Cerebellar nuclear complex (tissue), 1 donor: ENCODE measurements at places on chromosomes 2 and 18.

- DNase-seq = no peak
Observed at GRCh38 chr2:72744049-72744448, 81.8 kb downstream of the EXOC6B start.

GRCh38 chr2:3606370-3607201 is 11.7 kb downstream of the COLEC11 start:
- no peak for DNase-seq

GRCh38 chr2:99675130-99675661 is 185.4 kb upstream of the REV1 start:
- no peak for DNase-seq

DNA sequence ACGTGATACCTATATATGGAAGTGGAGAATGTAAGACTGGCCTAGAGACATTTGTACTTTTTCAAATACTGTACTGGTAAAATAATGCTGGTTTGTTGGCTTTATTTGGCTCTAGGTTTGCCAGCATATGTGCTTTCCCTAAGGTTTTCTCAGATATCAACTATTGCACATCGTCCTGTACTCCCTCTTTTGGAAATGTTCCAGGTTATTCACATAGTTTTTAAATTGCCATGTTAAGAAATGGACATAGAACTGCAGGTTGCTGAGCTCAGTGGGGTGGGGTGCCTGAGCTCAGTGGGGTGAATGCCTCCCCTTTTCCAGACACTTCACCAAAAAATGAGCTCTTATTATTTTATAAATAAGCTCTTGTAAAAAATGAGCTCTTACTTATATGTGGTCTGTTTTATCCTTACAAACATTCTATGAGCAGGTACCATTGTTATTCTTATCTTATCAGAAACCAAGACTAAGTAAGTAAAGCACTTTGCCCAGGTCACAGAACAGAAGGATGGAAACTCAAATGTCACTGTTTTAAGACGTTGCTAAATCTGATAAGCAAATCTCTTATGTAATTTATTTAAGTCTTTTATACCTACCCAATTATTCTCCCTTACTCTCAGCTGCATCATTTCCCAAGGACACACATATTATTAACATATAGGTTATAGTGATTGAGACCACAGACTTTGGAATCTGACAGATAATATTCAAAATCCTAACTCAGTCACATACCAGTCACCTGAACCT is 99.0 kb downstream of the CPS1 start:
- DNase-seq = no peak

GRCh38 chr18:5276947-5277346 is 18.6 kb downstream of the ZBTB14 start:
- DNase-seq = no peak

GRCh38 chr2:44171018-44171417 is 2.3 kb downstream of the PPM1B start:
- DNase-seq = no peak

GRCh38 chr2:220949466-220949865 is 622.6 kb downstream of the EPHA4 start:
- DNase-seq = no peak

GRCh38 chr2:127050803-127051115 is 56.2 kb downstream of the BIN1 start:
- DNase-seq = no peak

GRCh38 chr2:208371634-208371935 is 35.0 kb upstream of the PTH2R start:
- DNase-seq = no peak

GRCh38 chr2:1599301-1600085 is 144.8 kb downstream of the PXDN start:
- no peak for DNase-seq

GRCh38 chr2:221488136-221488807 is 83.8 kb downstream of the EPHA4 start:
- no peak for DNase-seq

- DNase-seq = no peak
Observed at GRCh38 chr2:78293768-78294167, 731.7 kb upstream of the REG3G start.

DNA sequence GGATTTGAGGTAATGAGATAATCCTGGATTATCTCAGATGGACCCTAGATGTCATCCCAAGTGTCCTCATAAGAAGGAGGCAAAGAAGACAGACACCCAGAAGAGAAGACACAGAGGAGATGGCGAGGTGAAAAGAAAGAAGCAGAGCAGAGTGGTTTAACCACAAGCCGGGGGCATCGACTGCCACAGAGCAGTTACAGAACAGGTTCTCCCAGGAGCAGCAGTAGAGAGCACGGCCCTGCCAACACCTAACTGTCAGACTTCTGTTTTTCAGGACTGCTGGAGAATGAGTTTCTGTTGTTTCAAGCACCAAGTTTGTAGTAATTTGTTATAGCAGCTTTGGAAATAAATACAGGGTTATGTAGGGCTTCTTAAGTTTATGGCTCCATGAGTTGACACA is 437.0 kb downstream of the THSD7B start:
- no peak for DNase-seq

GRCh38 chr2:12641441-12641840 is 75.3 kb upstream of the TRIB2 start:
- no peak for DNase-seq

- DNase-seq = no peak
Observed at GRCh38 chr2:62698653-62699052, 6.9 kb upstream of the EHBP1 start.

- no peak for DNase-seq
Observed at GRCh38 chr2:28684142-28684858, 67.3 kb upstream of the PPP1CB start.

GRCh38 chr2:458425-458815 is 170.5 kb upstream of the ALKAL2 start:
- no peak for DNase-seq

DNA sequence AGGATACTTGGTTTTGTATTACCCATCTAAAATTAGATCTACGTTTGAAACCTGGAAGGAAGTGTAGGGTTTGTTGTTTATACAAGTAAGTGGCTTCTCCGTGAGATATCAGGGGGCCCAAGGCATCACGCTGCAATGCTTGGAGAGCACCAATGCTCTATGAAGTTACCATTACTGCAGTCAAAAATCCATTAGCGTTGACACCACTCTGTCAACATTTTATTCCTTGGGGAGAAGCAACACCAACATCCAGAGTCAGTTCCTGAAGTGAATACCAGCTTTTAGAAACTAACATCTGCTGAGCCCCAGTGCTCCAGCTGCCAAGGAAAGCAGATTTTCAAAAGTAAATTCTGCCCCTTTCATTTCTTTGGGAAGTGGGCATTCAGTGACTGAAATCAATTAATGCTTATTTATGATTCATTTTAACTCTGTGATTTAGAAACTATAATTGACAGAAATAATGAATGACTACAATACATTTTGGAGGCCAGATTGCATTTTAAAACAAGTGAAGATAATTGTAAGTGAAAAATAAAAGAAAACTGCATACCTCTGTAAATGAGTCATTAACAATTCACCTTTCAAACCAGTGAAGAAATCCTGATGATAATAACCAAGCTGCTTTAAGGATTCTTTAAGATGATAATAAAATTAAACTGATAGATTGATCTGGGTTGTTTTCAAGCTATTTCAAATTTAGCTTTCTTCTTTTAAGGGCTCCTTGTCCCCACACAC is 30.5 kb downstream of the LRP1B start:
- DNase-seq = no peak

- DNase-seq = no peak
Observed at GRCh38 chr2:48469731-48470130, 60.2 kb upstream of the STON1 start.

- no peak for DNase-seq
Observed at GRCh38 chr2:108986916-108987510, 2.0 kb downstream of the EDAR start.

DNA sequence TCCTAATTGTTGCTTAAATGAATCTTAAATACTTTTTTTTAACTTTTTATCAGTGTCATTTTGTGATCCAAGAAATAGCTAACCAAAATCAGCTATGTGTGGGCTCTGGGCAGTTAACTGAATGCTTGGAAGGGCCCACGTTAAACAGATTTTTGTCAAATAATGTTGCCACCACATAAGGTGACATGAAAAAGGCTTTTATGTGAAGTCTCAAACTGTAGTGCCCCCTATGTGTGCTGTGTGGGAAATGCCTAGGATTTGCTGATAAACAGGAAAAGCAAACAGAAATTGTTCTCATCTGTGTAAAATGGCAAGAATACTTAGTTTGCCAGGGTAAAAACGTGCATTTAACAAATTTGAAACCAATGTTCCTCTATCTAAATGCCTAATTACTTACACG is 242.2 kb downstream of the ZNF516 start:
- no peak for DNase-seq

- no peak for DNase-seq
Observed at GRCh38 chr2:160892204-160892603, 268.0 kb upstream of the TANK start.

- DNase-seq = no peak
Observed at GRCh38 chr2:109265953-109266352, 136.9 kb downstream of the SH3RF3 start.

DNA sequence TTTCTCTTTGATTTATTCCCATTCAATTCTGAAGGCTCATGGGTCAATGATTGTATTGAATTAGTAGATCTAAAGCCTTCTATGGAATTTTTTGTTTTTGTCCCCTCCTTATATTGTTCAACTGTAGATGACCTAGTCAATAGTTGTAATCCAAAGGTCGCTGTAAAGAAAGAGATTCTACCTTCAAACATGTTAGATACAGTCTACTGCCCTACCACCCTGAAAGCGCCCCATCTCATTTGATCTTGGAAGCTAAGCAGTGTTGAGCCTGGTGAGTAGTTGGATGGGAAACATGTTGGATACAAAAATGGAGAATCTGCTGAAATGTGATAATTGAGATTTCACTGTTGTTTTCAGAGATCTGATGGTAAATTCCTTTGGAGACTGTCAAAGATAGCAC is 63.0 kb downstream of the PPP1R1C start:
- DNase-seq = no peak

- DNase-seq = no peak
Observed at GRCh38 chr2:159933727-159934049, 128.7 kb downstream of the PLA2R1 start.

DNA sequence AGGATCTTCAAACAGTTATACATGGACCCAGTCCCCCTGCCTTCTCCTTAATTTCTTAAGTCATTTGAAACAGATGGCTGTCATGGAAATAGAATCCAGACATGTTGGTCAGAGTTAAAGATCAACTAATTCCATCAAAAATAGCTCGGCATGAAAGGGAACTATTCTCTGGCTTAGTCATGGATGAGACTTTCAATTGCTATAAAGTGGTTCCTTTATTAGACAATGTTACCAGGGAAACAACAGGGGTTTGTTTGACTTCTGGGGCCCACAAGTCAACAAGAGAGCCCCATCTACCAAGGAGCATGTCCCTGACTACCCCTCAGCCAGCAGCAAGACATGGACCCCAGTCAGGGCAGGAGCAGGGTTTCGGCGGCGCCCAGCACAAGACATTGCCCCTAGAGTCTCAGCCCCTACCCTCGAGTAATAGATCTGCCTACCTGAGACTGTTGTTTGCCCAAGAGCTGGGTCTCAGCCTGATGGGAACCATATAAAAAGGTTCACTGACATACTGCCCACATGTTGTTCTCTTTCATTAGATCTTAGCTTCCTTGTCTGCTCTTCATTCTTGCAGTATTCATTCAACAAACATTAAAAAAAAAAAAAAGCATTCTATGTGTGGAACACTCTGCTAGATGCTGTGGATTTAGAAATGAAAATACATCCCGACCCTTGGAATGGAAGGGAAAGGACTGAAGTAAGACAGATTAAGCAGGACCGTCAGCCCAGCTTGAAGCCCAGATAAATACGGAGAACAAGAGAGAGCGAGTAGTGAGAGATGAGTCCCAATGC is 4.6 kb downstream of the TTR start:
- no peak for DNase-seq

DNA sequence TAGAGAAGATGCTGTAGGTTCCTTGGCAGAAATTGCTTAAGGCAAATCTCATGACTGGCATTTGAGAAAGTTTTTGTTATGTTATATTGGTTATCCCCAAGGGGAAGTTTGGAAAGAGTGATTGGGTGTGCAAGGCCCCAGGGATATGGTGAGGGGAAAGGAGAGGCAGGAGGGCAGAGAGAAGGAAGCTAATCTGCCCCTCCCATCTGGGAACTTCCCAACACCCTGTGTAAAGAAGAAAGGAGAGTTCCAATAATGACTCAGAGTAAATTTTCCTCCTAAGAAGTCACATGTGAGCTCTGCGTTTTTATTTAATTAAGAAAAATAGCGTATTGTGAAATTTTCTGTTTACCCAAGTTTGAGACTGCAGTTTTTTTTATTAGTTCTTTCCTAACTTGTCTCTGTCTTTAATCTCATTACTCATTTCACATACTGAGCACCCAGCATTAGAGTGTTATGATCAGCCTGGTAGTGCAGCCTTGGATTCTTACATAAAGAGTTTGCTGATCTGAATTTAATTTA is 3.1 kb upstream of the KYNU start:
- DNase-seq = no peak

DNA sequence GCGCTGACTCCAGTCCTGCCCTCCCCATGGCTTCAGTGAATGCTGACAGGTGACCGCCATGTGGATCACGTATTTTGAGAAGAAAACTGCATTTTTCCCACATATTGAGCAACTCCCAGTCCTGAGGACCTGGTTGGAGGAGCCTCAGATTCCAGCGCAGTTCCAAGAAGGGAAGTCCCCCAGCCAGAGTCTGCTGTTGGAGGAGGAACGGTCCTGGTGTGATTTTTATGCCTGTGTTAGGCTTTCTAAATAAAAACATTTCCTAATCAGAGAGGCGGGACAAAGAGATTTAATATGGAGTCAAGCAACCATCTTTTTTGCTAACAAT is 32.3 kb upstream of the COL6A3 start:
- DNase-seq = no peak

DNA sequence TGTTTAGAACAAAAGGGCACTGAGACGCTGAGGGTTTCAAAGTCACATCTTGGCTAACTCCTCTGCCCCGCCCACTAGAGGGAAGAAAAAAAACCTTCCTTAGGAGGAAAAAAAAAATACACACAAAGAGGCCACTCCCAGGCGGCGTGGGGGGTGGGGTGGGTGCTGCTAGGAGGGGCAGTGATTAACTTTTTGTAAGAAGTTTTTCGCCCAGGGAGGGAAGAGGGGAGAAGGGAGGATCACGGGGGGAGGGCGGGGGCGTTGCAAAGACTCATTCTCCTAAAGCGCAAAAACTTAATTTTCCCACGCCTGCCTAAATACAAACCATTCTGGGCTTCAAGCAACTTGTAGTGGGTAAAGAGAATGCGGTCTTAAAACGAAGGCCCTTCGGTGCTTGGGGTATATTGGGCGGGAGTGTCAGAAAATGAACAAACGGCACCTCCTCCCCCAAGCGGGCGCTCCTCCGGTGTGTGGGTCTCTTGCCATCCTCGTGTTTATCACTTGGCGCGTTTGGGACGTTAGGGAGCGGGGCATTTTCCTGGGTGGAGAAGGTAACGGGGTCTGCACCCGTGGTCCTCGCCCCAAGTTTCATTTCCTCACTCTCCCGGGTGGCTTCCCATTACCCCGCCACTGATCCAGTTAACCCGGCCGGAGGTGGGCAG is 1.7 kb downstream of the CXCR4 start:
- DNase-seq = no peak

GRCh38 chr2:10158681-10159080 is 36.1 kb downstream of the RRM2 start:
- no peak for DNase-seq
